ENCODE measurements at places on chromosomes 1 and 21.

GRCh38 chr21:16773206-16773605 is 739.6 kb upstream of the CXADR start:
- DNase-seq, result no peak

- no peak for DNase-seq
These were observed 167.4 kb downstream of the LRRC40 start for GRCh38 chr1:70038025-70038424.

DNA sequence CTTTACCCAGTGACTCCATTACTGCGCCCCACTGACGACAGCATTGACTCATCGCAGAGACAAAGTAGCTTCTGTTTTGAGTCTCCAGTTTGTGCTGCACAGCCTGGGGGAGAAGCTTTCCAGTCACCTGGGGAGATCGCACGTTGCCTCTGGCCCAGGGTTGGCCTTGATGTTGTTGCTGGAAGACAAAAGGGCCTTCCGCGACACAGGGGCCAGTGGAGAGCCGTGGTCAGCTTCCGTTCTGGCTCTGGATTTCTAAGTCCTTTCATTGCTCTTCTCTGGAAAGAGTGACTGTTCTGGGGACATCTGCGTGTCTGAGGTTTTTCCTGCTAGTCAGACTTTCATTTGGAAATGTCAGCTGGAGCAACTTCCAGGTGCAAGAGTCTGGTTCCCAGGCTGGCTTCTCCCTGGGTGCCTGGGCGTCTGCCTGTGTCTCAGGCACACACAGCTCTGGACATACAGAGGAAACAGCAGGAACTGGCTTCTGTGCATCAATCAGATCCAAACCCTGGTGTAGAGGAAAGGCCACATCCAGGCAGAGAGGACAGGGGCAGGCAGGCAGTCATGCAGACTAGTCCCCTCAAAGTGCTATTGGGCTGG is 257.0 kb downstream of the SIPA1L2 start:
- DNase-seq, result no peak

DNA sequence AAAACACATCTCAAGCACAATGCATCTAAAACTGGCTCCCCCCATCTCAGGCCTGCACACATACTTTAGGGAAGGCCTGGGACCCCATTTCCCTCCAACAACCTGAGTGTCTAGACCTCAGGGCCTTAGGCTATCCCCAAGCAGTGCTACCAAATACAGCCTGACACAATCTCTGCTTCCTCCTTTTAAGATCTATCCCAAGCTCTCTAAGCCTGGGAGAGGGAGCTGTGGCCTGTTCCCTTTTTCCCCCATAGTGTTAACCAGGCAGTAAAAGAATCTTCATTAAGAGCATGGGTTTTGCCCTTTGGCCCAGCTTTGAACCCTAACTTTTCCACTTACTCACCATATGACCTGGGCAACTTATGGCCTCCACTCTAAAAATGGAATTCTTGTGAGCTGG is 10.8 kb upstream of the COL8A2 start:
- no peak for DNase-seq

DNA sequence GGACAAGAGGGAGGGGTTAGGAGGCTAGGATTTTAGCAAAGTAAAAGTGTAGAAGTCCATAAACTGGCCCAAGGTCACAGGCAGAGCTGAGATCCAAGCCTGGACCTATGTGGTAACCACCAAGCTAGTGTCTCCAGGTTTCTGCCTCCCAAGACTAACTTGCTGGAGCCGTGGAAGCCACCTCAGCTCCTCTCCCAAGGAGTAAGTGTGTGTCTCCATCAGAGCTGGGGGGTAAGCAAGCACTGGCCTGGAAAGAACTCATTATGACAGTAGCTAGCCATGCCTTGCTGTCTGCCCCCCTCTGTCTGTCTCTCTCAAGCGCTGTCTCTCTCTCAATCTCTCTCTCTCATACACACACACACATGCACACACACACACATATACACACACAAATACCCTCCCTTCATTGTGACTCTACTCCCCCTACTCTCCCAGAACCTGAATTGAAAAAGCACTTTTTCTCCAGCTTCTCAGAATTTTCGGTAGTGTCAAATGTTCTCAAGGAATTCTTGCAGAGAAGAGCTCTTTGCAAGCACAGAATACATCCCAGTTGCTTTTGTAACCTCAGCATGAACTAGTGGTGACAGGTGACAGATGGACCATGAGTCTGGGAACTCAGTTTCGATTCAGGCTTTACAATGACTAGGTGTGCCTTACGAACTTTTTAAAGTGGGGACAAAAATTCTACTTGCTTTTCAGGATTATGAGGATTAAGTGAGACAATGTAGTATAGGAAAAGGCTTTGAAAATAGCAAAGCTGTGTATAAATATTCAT is 238.0 kb upstream of the FGGY start:
- DNase-seq, result no peak

DNA sequence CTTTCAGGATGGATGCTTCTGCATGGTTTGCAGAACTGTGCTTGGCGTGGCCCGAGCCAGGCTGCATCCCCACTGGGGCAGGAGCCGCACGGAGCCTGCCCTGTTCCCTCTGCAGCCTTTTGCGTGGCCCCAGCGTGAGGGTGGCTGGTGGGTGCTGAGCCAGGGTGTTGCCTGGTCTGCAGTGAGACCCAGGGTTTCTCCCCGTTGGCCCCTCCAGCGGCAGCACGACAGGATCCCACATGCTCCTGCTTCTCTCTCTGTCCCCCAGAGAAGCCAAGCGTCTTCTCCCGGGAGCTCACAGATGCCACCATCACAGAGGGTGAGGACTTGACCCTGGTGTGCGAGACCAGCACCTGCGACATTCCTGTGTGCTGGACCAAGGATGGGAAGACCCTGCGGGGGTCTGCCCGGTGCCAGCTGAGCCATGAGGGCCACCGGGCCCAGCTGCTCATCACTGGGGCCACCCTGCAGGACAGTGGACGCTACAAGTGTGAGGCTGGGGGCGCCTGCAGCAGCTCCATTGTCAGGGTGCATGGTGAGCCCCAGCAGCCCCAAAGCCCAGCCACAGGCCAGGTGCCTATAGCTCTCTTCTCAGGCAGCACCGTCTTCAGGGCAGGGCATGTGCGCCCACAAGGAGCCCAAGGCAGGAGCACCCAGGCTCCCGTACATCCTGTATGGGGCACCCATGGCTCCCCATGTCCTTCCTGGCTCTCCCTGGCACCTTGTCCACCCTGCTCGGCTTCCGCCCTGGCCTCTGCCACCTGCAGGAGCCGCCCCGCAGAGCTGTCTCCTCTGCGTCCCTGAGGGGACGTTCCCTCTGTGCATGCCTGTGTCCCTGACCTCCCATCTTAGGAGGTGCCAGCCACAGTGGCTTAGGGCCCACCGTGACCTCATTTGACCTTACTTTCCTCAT is 78.9 kb downstream of the OBSCN start:
- no peak for DNase-seq

DNA sequence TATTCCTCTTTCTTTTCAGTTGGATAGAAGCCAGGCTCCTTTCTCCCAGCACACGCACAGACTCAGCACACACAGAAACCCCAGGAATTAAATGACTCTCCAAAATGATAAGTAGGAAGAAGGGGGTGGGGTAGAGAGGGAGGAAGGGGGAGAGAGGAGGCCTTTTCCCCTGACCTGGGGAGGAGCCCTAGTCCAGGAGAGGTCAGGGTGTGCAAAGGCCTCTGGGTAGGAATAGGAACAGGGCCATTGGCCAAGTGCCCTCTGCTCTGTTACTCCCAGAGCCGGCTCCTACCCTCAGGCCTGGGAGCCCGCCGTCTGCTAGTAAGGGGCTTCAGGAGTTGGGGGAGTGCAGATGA is 35.6 kb upstream of the PUM1 start:
- DNase-seq, result no peak

- DNase-seq, result peak; percentile 15
These were observed 200.5 kb downstream of the CAMTA1 start for GRCh38 chr1:6985549-6986276.

- DNase-seq, result no peak
These were observed 39.4 kb downstream of the LTN1 start for GRCh38 chr21:28953247-28953646.

DNA sequence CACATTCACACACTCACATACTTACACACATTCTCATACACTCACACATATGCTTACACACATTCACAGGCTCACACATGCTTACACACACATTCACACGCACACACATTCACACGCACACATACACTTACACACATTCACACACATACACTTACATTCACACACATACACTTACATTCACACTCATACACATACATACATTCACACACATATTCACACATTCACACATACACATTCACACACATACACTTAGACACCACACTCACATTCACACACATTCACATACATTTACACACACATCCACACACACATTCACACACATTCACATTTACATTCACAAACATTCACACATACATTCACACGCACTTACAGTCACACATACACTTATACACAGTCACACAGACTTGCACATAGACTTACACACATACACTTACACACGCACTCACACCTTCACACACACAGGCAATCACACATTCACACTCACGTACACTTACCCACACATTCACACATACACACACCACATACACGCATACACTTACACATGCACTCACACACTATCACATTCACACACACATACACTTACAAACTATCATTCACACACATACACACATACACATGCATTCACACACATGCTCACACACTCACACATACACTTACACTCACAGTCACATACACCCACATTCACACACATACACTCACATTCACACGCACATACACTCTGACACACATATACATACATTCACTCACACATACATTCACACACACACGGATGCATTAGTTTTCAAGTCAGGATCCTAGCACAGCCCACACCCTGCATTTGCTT is 16.8 kb downstream of the PDE9A start:
- DNase-seq, result no peak

DNA sequence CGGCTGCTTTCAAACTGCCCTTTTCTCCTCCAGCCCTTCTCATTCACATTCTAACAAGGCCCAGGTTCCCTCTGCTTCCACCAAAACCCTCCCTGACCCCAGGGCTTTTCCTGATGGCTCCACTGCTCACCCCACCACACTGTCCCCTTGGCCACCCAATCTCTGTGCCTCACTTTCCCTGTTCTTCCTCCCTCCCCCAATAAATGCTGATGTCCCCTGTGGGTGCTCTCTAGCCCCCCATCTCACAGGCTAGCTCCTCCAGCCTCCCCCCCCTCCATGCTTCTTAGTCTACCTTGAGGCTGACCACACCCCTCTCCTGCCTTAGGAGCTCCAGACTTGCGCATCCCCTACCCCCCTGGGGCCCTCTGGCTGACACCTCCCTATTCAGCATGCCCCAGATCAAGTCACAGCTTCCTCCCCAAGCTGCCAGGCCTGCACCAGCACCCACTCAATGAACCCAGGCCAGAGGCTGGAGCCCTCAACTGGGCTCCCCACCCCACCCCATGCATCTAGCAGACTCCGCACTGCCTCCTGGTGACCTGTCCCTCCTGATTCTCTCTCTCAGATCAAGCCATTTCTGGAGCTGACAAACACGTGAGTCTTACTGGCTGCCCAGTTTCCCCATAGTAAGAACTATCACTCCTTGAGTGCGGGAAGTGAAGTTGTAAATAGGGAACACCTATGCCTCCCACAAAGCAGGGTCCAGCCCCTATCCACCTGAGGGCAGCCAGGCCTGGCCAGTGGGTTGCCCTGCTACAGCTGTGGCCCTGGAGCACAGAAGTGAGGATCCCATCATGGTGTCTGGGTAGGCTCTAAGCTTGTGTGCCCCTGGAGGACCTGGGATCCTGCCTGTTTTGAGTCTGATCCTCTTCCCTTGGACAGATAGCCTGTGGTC is 117.9 kb downstream of the DMRTB1 start:
- no peak for DNase-seq

DNA sequence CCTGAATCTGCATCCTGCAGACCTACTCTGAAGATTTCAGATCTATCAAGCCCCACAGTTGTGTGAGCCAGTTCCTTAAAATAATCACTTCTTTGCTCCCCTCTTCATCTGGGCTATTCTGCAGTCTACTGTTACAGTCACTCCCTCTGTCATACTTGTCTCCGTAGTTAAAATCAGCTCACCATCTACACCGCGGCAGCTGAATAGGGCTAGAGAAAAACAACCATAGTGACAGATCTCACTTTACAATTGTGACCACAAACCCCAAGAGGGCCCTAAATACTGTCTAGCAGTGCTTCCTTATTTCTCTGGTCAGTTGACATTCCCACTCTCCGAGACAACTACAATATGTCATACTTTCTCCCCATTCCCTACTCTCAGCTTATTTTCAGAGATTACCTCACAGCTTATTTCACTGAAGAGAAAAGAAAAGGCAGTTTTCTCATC is 12.9 kb downstream of the DESI2 start:
- DNase-seq, result no peak
